ENCODE measurements at places on chromosomes 16 and 17.

DNA sequence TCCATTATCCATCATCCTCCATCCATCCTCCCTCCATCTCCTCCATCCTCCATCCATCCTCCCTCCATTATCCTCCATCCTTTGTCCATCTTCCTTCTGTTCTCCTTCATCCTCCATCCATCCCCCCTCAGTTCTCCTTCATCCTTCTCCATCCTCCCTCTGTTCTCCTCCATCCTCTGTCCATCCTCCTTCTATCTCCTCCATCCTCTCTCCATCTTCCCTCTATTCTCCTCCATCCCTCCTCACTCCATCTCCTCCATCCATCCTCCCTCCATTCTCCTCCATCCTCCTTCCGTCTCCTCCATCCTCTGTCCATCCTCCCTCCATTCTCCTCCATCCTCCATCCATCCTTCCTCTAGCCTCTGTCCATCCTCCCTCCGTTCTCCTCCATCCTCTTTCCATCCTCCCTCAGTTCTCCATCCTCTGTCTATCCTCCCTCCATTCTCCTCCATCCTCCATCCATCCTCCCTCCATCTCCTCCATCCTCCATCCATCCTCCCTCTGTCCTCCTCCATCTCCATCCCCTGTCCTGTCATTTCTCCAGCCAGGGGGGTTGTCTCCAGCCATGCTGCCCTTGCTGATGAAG, 143.7 kb downstream of the SDK2 start:
- DNase-seq: no peak

DNA sequence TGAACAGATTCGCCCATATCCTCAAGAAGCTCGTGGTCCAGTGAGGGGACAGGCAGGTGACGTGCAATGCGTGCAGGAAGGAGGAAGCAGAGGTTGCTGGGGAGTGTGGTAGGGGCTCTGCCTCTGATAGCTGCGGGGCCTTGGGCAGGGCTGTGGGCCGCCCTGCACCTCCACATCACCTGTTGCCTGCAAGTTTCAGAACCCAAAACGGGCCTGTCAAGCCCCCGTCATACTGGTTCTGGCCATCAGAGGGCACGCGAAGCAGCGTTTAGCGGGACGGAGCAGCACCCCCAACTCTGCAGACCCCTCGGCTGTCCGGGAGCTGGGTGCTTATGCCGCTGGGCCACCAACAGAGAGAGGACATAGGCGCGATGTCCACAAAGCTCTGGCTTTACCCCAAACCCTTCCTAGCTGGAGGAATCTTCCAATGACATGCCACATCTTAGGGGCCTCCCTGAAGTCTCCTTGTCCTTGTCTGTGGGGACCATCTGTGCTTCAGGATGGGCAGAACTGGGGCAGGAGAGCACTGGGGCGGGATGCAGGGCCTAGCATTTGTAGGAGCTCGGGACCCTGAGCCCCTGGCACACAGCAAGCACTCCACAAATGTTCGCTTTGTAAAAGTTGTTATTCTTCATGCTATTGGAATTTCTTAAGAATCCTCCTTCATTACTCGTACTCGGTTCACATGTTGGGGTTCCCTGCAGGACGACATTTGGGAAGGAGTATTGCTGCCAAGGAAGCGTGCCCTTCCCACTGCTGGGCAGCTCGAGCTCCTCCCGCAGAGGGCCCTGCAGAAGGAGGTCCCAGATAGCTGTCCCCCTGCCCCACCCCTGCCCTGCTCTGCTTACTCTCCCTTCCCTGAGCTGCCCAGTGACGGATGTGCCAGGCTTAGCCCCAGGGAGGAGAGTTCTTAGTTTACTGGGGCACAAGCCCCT, 64.3 kb downstream of the CNGB1 start:
- DNase-seq: no peak

DNA sequence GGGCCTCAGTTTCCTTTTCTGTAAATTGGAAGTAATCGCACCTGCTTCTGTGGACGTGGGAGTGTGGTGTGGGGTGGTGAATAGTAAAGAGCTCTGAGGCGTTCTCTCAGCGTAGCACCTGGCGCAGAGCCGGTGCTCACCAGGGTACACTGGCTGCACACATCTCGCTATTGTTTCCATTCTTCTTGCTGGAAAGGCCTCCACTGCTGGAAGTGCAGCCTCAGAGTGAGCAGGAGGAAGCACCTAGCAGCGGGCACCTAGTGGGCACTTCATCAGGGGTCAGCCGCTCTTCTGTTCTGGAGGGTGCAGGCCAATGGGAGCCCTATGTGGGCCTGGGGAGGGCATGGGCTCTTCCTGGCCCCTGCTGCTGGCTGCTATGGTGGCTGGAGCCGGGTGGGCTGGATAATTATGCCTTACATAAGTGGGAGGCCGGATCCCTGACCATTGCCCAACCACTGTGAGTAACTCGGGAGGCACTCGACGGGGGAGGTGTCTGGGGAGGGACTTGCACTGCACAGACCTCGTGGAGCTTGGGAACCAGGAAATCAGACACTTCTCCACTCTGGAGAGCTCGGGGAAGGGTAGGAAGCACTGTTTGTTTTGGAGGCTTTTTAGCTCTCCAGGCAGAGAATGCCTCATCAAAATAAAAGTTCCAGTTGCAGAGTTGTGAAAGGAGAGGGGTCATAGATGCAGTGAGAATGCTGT, 1.7 kb downstream of the MAP2K3 start:
- no peak for DNase-seq

GRCh38 chr17:5800131-5800530, 215.8 kb upstream of the NLRP1 start:
- no peak for DNase-seq

DNA sequence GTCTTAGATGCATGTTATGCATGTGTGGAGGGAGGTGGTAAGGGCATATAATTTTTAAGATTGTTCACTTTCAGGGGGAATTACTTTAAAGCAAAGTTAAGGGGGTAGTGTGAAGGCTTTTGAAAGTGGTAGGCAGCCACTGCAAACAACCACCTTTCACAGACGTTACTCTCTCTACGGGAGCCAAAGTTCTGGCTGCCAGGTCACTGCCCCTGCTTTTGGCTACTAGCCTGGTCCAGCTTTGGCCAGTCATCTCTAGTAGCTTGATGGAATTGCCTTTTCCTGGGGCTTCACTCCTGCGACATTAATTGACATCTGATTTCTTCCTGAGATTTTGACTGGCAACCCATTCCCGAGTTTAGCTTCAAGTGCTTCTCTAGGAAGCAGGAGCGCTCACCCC, 397.5 kb downstream of the CDH11 start:
- no peak for DNase-seq
